ENCODE measurements at places on chromosomes 12 and 14. TPM values are rescaled to one million over a fixed set of nuclear protein-coding genes. Genes with fewer than 3 reads are reported as not detected.

Gene SMARCD1
- 57.3 TPM for total RNA-seq

Gene POTEM
- total RNA-seq: not detected

Gene SERPINA3
- not detected for total RNA-seq

Gene TAS2R43
- 1.9 TPM for total RNA-seq

Gene ASB8
- 35.7 TPM for total RNA-seq

Gene SERPINA9
- not detected for total RNA-seq

Gene ZDHHC22
- total RNA-seq: not detected

Gene NKX2-1
- total RNA-seq: not detected

Gene PSMA6
- 386 TPM for total RNA-seq

Gene PAPLN
- 1.1 TPM for total RNA-seq

Gene NTF3
- total RNA-seq: not detected

Gene KCNC2
- total RNA-seq: not detected

Gene FAM90A1
- 0.24 TPM for total RNA-seq

Gene GXYLT1
- total RNA-seq: 7.3 TPM

Gene RD3L
- total RNA-seq: not detected

Gene ACSM4
- total RNA-seq: not detected

Gene FAM181A
- total RNA-seq: not detected

Gene KRT6A
- total RNA-seq: not detected

Gene TMPRSS12
- not detected for total RNA-seq

Gene ENTPD5
- 10.4 TPM for total RNA-seq

Gene GPRC5A
- 2.9 TPM for total RNA-seq

Gene RNU4-1
- 2,108 TPM for total RNA-seq

Gene ACVR1B
- 6.8 TPM for total RNA-seq

Gene RASSF9
- total RNA-seq: not detected

Gene AKAP5
- total RNA-seq: 1.0 TPM

Gene TMED10
- 142 TPM for total RNA-seq

Gene TAS2R19
- 6.5 TPM for total RNA-seq
